ENCODE measurements at places on chromosomes 16 and 17.

DNA sequence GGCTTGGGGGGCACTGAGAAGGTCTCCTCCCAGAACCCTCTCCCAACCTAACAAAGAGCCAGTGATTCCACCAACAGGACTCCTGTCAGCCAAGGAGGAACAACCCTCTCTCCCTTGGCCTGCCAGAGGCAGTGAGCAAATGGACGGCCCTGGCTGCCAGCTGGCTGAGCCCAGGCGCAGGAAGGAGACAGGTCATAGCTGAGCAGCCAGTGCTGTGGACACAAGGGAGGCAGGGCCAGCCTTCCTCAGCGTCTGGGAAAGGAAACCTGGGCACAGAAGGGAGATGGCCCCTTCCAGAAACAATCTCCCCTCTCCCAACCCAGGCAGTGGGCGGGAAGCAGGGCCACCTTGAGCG, 2.1 kb downstream of the MPO start:
- DNase-seq, result no peak

DNA sequence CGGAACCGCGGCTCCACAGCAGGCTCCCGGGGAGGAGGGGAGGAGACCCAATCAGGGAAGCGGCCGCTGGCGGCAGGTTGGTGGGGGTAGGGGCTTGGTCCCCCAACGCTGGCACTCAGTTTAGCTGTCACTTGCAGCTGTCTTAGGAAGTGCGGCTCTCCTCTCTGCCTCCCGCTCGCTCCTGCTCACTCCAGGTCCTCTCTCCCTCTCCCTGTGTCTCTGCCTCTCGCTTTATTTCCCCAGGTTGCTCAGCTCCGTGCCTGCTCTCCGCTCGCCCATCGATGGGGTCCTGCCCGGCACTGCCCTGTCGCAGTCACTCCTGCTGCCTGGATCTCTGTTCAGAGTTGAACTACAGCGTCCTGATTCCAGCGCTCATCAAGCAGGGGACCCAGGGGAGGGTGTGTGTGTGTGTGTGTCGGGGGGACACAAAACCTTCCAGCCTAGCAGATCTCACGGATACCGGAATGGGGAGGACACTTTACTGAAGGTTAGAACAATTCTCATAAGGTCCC, 145.6 kb downstream of the ENGASE start:
- DNase-seq, result peak; percentile 44

GRCh38 chr17:57243171-57243622, 13.1 kb upstream of the MSI2 start:
- DNase-seq, result peak; percentile 50

GRCh38 chr17:1999557-2000251, 25.4 kb downstream of the RTN4RL1 start:
- peak; percentile 78 for DNase-seq

DNA sequence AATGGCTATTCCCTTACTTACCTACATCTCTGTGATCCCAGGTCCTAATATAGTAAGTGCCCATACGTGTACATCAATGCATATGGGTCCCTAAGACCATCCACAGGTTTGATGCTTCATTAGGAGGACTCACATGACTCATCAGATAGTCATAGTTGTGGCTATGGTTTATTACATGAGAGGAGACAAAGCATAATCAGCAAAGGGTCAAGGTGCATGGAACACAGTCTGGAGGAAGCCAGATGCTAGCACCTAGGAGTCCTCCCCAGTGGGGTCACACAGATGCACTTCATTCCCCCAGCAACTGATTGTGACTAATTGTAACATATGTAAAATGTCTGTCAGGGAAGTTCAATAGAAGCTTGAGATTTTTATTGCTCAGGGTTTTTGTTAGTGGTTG, 42.8 kb downstream of the PHKB start:
- DNase-seq, result no peak

- DNase-seq, result no peak
These were observed 43.7 kb upstream of the TNRC6A start for GRCh38 chr16:24685539-24686432.

- DNase-seq, result peak; percentile 83
These were observed 11.5 kb downstream of the ATP2C2 start for GRCh38 chr16:84379709-84380362.

- DNase-seq, result no peak
These were observed 3.9 kb downstream of the DPEP2 start for GRCh38 chr16:67995423-67995822.
